Stimulated activated effector memory CD8-positive, alpha-beta T cell treated with anti-CD3 and anti-CD28 coated beads, Interleukin-12 subunit alpha, Interleukin-12 subunit beta, amount 100 ng/mL, for 72 hours (primary cell): ENCODE measurements at places on chromosomes 12 and 14.

DNA sequence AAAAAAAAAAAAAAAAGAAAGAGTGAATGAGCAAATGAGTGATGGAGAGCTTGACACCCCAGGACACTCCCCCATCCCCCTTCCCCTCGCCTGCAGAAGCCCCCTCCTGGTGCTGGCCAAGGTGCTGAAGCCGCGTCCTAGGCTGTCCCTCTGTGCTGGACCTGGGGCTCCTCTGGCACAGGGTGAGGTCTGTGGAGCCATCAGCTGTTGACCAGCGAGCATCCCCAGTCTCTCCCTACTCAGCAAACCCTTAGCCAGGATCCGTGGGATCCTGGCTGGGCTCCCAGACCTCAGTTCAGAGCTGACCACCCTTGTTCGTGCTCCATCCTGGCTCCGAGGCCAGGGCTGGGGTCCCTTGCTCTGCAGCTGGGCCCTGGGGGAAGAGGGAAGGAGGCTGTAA is 5.4 kb upstream of the KIF26A start:
- no peak for DNase-seq

- DNase-seq, result no peak
Observed at GRCh38 chr14:51644217-51644933, 7.3 kb upstream of the FRMD6 start.

DNA sequence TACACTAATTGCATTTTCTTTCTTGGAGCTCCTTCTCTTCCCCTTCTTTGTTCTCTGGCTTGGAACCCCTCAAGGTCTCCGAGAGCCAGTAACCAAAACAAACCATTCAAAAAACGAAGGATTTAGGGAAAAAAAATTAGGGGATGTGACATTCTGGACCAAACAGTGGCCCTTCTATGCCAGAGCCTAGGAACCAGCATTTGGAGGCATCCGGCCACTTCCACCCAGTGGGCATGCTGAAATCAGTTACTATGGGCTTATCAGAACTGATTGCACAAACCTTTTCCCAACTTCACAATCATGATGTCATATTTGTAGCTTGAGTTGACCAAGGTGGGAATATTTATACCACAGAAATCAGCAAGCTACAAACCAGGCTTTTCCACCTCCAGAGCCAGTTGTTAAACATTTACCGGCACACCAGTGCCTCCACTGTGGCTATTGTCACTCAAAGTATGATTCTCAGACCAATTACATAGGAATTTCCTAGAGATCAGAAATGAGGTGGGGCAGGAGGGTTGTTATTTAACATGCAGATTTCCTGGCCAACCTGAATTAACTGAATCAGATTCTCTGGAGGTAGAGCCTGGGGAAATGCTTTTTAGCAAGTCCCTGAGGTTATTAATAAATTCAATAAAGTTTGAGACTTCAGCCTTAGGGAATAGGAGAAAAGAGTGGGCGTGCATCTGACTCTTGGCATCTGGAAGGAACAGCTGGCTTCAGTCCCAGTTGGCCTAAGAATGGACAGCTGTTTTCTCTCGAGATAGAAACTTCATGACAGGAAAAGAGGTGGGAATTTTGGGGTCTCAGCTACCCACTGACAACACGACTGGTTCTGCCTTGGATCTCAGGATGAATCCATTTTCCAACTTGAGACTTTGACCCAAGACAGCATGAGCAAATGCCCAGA is 273.9 kb downstream of the ZFP36L1 start:
- DNase-seq, result no peak

DNA sequence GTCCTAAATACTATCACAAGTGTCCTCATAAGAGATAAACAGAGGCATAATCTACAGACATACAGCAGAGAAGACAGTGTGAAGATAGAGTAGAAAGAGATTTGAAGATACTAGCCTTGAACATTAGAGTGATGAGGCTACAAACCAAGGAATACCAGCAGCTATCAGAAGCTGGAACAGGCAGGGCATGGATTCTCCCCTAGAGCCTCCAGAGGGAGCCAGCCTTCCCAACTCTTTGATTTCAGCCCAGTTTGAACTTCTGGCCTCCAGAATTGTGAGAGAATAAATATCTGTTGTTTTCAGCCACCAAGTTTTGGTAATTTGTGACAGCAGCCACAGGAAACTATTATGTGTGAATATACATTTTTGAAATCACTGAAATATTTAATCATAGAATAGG is 47.2 kb downstream of the CCDC91 start:
- no peak for DNase-seq

- peak; percentile 84 for DNase-seq
Observed at GRCh38 chr12:49763006-49763591, 21.7 kb downstream of the TMBIM6 start.

DNA sequence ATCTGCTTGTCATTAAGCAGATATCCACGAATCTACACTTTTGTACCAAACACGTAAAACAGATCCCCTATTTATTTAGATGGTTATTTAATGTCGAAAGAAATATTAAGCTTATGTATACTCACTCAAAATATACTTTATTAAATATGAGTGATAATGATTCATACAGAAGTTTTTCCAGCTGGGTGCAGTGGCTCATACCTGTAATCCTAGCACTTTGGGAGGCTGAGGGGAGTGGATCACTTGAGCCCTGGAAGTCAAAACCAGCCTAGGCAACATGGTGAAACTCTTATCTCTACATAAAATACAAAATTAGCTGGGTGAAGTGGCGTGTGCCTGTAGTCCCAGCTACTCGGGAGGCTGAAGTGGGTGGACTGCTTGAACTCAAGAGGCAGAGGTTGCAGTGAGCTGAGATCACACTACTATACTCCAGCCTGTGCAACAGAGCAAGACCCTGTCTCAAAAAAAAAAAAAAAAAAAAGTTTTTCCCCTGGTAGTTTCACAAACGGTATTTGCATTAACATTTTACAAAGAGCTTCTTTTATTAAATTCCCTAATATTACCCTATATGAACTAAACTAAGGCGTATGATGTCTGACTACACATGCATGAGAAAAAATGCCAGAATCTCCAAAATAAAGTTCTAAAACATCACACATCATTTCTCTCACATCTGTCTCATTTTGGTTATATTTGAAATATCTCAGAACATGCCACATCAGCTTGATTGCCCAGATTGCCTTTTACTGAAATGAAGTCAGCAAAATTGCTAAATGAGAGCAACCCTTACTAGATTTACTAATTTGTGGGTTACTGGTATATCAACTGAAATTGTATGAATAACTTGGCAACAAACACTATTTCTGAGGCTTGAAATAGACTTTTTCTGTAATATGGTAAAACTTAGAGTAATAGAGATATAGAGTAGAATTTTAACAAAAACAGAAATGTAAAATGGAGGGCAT is 74.9 kb downstream of the PAWR start:
- no peak for DNase-seq

DNA sequence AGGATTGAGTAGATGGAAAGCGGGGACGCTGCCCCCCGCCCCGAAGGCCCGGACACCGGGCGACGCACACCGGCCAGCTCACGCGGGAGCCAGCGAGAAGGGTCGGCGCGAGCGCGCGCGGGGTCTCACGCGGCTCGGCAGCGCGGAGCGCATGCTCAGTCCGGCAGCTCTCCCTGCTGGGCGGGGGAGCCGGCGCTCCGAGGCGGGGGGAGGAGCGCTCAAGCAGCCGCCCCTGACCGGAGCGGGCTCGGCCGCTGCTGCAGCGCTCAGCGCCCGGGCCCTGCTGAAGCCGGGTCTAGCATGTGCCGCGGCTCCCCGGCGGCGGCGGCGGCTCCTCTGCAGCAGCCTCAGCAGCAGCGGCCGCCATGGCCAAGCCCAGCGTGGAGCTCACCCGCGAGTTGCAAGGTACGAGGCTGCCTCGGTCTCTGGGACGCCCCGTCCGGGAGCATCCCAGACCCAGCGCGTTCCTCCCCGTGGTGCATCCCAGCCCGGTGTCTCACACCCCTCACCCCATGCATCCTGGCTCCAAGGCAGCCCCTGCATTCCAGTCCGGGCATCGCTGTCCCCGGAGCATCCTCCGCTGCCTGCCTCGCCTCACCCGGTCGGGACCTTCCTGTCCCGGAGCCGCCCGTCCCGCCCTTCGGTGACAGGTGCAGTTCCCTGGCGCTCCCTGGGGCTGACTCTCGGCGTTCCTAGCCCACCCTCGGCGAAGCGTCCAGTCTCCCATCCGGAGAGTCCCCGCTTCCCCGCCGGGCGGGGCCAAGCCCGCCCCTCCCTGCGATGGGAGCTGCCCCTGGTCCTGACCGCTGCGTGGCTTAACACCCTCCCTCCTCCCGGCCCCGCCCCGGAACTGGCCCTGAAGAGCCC is at the start of gene CARMIL3:
CARMIL3 (plus strand) TSS at position 221 of the 867 bp plus-strand sequence; CDS start at position 366, 145 bp downstream.
- peak; percentile 59 for DNase-seq

DNA sequence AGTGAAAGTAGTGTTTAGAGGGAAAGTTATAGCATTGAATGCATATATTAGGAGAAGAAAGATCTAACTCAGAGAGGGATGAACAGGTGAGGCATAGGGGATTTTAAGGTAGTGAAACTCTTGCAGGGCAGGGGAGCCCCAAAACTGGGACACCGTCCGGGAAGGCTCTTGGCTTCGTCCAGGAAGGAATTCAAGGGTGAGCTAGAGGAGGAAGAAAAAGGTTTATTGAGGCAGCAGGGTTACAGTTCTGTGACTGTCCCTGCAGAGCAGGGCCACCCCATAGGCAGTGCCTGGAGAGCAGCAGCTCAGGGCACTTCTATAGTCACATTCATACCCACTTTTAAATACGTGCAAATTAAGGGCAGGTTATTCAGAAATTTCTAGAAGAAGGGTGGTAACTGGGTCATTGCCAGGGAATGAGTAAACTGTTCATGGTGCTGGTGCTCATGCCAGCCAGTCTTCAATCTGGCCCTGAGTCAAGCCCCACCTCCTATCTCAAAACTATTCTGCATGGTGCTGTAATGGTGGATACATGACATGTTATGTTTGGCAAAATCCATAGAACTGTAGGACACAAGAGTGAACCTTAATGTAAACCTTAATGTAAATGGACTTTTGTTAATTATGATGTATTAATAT is 1.2 kb upstream of the OAS1 start:
- no peak for DNase-seq

DNA sequence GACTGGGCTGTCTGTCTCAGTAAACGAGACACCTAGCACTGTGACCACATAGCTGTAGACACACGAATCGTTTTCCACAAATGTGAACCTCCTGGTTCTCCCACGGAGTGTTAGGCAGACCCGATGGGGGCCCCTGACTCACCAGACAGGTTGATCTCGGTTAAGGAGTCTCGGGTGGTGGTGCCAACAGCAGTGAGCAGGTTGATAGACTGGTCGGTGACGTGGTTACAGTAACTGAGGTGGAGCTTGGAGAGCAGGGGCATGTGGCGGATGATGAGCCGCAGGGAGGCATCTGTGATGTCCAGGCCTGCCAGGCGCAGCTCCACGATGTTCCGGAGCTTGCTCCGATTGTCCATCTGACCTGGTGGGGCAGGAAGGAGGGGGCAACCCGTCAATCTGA is 39.8 kb downstream of the RNF34 start:
- no peak for DNase-seq

- DNase-seq, result no peak
Observed at GRCh38 chr14:77123381-77124325, 17.9 kb downstream of the ZDHHC22 start.

DNA sequence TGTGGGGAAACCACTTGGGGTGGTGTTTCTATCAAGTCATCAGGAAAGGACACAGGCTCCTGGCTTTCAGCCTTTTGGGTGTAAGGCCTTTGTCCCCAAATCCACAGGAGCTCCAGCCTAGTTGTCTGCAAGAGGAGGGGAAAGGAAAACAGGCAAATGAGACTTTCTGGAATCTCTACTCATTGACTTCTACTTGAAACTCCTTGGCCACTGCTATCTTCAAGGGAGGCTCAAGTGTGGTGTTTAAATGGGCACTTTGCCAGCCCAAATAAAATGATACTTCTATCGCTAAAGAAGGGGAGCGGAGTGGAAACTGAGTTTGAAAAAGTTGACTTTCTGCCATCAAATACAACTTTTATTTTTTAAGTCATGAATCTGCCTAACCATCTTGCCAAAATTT is 445.9 kb upstream of the RGS6 start:
- DNase-seq, result no peak

DNA sequence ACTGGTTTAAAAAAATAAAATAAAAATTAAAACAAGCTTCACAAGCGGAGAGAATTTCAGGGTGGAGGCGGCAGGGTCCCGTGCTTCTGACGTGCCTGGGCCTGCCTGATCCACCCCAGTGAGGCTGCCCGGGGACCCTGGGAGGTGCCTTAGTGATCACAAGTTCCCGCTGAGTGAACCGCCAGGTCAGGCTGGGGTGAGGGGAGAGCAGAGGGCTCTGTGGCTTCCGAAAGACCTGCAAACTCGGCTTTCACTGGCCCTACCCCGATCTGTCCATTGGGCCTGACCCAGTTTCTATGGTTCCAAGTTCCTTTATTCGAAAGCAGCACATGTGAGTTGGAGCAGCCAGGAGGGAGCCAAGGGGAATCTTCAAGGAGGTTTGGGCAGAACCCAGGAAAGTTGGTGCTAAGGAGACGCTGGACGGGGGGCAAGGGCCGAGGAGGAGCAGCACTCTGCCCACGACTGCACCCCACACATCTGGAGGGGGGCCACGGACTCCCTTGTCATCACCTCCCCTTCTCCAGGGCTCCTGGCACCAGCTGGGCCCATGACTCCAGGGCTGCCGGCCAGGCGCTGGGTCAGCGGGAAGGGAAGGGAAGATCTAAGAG is 12.9 kb downstream of the MMP14 start:
- DNase-seq, result no peak

DNA sequence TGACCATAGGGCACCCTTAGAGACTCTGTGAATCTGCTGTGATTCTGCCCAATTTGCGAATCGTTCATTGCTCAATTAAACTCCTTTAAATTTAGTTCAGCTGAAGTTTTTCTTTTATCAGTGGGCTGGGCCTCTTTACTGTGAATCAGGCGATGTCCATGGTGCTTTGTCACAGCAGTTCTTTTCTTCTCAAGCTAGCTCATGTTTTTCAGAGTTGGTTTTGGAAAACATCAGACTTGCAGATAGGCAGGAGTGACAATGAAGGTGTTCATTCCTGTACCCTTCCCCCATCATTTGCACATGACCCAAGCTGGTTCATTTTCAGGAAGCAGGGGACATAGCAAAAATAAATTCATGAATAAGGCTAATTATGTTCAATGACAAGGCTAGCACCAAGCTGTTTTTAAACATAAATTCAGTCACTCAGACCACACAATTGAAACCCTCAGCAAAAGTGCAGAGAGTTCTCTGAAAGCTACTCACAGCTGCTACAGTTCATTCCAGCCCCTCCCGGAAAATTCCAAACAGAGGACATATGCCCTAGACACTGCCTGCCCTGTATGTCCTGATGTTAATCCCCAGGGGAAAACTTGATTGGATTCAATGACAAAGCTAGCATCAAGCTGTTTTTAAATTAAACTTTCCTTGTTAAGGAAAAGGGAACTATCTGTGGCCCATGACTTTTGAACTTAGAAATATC is 383.3 kb downstream of the C12orf75 start:
- DNase-seq, result no peak
